ENCODE measurements at places on chromosomes 3 and 15.

DNA sequence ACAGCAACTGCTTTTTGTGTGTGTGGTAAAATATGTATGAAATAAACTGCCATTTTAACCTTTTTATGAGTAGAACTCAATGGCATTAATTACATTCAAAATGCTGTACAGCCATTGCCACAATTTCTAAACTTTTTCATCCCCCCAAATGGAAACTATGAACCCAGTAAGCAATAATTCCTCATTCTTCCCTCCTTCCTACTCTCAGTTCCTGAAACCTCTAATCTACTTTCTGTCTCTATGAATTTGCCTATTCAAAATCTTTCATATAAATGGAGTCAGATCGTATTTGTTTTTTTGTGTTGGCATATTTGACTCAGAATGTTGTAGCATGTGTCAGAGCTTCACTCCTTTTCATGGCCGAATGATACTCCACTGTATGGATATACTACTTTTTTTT, 5.3 kb upstream of the BLM start:
- no peaks in the 10 kb centered on the region for H3K36me3 ChIP-seq
- no peak overlapping the region for H3K27ac ChIP-seq
- no peak overlapping the region for H3K4me3 ChIP-seq
- H3K4me1 ChIP-seq, result peaks cover 8% of the 10 kb centered on the region

- H3K4me3 ChIP-seq, result no peak overlapping the region
- H3K36me3 ChIP-seq, result no peaks in the 10 kb centered on the region
- H3K27ac ChIP-seq, result no peak overlapping the region
- no peaks in the 10 kb centered on the region for H3K27me3 ChIP-seq
These were observed 33.5 kb upstream of the TIMP4 start for GRCh38 chr3:12192173-12192572.

GRCh38 chr3:48437812-48438211, 2.1 kb downstream of the CCDC51 start:
- DNase-seq, result no peak
- no peak overlapping the region for H3K27ac ChIP-seq
- peaks cover 51% of the 10 kb centered on the region for H3K4me1 ChIP-seq
- no peak overlapping the region for H3K4me3 ChIP-seq
- peaks cover 21% of the 10 kb centered on the region for H3K36me3 ChIP-seq
- no peaks in the 10 kb centered on the region for H3K27me3 ChIP-seq

DNA sequence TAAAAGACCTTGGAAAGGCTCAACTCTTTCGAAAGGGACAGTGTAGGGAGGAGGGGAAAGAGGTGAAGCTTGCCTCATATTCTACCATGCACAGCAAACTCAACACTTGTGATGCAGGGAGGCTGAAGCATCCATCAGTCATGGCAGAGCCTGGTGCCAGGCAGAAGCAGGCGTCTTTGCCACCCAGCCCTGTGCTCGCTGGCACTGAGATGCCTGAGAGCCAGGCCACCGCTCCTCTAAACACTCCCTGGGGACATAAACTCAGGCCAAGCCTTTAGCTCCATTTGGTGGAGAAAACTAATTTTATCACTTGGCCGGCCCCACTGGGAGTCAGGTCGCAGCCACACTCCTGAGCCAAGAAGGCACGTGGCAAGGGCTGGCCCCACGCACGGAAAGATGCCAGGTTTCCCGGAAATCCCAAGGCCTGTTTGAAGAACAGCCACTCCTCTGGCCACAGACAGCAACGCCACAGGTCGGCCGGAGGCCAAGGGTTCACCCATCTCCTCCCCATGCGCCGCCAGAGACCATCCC, 30.7 kb downstream of the XXYLT1 start:
- no peak overlapping the region for H3K4me3 ChIP-seq
- no peaks in the 10 kb centered on the region for H3K27me3 ChIP-seq
- no peak overlapping the region for H3K27ac ChIP-seq
- H3K4me1 ChIP-seq, result no peaks in the 10 kb centered on the region

DNA sequence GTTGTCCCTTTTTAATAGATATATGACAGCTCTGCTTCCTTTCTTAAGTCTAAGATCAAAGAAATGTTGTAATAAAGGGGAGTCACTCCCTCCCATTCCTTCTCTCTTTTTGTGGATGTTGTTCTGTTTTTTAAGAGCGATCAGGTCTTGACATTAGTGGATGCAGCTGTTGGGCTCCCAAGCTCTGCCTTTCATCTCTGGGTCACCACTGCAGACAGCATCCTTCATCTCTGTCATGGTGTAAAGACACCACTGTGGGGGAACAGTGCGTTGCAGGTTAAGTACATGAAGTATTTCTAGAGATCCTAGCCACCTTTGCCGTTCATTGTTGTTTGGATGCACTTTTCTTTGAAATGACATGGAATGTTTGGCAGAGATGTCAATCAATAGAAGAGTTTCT, 17.7 kb downstream of the FNDC3B start:
- H3K27me3 ChIP-seq, result no peaks in the 10 kb centered on the region
- no peak for DNase-seq
- H3K4me3 ChIP-seq, result no peak overlapping the region

GRCh38 chr3:9352917-9353752, 9.7 kb upstream of the THUMPD3 start:
- no peaks in the 10 kb centered on the region for H3K27me3 ChIP-seq
- H3K4me1 ChIP-seq, result peaks cover 13% of the 10 kb centered on the region
- no peak overlapping the region for H3K4me3 ChIP-seq
- H3K27ac ChIP-seq, result no peak overlapping the region
- peak; percentile 51 for DNase-seq

GRCh38 chr3:124467980-124468902, 262.0 kb upstream of the UMPS start:
- H3K27ac ChIP-seq, result no peak overlapping the region
- H3K36me3 ChIP-seq, result no peaks in the 10 kb centered on the region
- H3K4me1 ChIP-seq, result no peaks in the 10 kb centered on the region
- peaks cover 11% of the 10 kb centered on the region for H3K27me3 ChIP-seq

DNA sequence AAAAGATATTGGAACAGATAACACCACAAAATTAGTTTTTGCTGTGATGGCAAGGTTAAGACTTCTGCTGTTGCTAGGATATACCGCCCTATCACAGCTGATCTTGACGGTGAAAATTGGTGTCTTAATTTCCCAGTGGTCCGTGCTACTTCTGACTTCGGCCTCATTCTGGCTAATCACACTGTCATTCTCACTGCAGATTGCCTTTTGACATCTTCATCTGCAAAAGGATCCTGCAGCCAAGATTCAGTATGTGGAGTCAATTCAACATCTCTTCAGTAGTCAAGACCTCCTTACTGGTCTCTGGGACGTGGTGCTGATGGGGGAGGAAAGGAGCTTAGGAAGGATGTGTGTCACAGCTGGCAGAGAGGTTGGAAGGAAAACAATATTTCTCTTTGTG, 438.6 kb downstream of the WDR72 start:
- H3K4me3 ChIP-seq, result no peak overlapping the region
- no peak overlapping the region for H3K27ac ChIP-seq
- no peak for DNase-seq
- no peaks in the 10 kb centered on the region for H3K36me3 ChIP-seq

DNA sequence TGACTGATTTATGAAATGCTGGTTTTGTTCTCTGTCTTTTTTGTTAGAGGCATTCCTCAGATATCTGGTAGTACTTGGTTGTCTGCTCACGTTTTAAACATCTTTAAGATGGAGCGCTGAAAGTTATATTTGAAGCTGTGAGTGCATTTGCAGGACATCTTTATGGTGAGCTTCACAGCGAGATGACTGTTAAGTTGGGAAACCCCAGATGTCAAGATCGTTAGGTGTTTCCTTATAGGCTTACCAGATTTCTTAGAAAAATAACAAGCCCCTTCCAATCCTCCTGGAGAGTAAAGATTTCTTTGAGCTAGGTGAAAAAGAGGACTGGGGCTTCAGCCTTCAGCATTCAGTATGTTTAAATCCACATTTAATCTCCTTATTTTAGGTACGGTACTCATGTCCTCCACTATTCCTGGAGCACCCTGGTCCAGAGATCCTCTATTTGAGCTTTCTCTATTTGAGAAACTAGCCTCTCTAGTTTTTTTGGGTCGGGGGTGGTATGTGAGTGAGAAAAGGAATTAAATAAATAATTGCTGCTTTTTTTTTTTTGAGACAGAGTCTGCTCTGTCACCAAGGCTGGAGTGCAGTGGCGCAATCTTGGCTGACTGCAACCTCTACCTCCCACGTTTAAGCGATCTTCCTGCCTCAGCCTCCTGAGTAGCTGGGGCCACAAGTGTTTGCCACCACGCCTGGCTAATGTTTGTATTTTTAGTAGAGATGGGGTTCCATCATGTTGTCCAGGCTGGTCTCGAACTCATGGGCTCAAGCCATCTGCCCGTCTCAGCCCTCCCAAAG, 72.3 kb downstream of the ZNF609 start:
- H3K4me1 ChIP-seq, result peaks cover 22% of the 10 kb centered on the region
- no peak overlapping the region for H3K27ac ChIP-seq
- DNase-seq, result no peak
- H3K4me3 ChIP-seq, result no peak overlapping the region
- no peaks in the 10 kb centered on the region for H3K27me3 ChIP-seq

GRCh38 chr15:69805248-69805953, 292.3 kb downstream of the TLE3 start:
- H3K27me3 ChIP-seq, result no peaks in the 10 kb centered on the region
- no peak overlapping the region for H3K4me3 ChIP-seq
- peaks cover 7% of the 10 kb centered on the region for H3K4me1 ChIP-seq
- H3K36me3 ChIP-seq, result no peaks in the 10 kb centered on the region
- no peak for DNase-seq

DNA sequence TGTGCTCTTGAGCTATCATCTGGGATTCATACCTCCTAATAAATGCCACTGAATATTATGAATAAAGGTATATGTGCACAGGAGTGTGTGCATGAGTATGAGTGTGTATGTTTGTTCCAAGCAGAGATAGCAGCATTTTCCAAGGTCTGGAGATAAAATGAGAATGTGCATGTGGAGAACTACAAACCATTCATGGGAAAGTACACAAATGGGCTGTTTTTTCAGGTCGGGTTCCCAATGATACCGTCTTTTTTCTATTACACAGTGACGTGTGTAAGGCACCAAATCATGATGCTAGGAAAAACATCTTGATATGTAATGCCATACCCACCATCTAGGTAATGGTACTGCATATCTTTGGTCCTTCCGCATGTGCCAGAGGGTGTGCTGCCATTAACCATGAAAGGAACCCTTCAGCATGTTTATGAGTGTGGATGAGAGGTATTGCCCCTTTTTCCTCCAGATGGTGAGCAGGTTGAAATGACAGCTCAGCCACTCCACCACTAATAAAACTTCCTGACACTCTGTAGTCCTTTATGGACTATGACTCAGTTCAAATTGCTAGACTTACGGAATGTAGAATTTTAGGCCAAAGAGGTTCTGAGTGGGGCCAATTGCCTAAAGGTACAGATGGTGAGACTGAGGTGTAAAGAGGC, 36.4 kb upstream of the COPB2 start:
- no peaks in the 10 kb centered on the region for H3K27me3 ChIP-seq
- no peak for DNase-seq
- H3K4me1 ChIP-seq, result no peaks in the 10 kb centered on the region
- no peak overlapping the region for H3K4me3 ChIP-seq
- H3K27ac ChIP-seq, result no peak overlapping the region
- no peaks in the 10 kb centered on the region for H3K36me3 ChIP-seq

DNA sequence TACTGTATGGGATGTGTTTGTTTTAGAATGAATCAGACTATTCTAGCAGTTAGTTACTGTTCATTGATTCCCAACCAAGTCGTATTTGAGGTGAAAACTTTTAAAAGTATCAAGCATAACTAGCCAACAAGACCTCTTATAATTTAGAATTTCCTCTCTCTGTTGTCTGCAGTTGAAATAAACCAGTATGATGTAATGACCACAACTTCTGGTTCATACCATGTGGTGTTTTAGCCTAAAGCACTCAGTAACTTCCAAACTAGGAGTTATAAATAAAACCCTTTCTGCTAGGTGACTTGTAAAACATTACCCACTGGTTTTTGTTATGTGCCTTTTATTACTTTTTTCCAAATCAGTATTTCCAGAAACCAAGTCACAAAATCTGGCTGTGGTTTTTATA, 19.8 kb upstream of the P2RY12 start:
- H3K27ac ChIP-seq, result no peak overlapping the region
- H3K27me3 ChIP-seq, result no peaks in the 10 kb centered on the region
- DNase-seq, result no peak
- H3K36me3 ChIP-seq, result no peaks in the 10 kb centered on the region

DNA sequence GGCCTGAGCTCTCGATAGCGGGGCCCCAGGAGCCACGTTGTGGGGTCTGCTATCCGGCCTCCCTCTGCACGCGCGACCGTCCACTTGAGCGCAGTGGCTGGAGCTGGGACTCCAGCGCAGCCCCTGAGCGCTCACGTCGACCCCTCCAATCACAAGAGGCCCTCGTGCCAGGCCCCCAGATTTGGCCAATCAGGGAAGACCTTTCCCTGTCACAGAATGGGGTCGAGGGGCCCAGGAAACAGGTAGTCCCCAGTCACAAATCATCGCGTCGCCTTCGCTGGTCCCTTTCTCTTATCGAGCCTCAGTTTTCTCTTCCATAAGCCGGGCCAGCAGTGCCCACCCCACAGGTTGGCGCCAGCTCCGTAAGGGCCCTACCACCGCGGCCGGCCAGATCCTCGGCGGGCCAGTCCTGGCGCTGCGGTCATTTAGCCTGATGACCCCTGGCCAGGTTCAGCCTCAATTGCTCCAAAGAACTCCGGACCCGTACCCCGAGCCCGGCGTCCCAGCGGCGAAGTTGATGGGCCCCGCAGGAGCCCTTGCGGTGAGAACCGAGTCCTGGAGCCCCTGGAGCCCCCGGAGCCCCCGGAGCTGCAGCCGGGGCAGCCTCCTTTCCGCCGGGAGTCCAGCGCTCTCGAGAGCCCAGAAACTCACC, 435 bp downstream of the ALDH1L1 start:
- H3K27me3 ChIP-seq, result peaks cover 17% of the 10 kb centered on the region
- no peak overlapping the region for H3K4me3 ChIP-seq
- H3K4me1 ChIP-seq, result no peaks in the 10 kb centered on the region

DNA sequence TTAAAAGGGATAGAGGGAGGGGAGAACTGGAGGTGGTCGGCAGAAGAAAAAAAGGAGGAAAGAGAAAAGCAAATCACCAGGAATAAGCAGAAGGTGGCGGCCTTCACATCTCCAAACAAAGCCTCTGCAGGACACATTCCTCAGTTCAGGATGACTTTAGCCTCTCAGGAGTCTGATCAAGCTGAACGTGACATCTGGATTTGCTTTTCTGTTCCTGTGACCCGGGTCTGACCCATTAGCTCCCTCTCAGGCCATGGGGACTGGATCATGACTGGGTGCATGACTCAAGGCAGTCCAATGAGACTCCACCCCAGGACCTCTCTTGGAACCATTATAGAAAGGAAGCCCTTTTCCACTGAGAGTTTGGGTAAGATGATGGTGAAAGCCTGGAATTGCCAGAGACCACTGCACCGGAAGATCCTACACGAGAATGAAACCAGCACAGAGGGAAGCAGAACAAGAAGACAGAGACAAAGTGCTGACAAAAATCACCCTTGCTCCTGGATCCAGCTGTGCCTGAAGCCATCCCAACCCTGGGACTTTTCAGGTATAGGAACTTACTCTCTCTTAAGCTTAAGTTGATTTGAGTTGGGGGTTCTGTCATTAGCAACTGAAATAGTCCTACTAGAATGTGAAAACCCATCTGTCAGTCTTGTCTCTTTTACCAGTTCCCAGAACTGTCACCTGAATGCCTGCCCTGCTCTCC, 45.4 kb upstream of the RAD18 start:
- no peaks in the 10 kb centered on the region for H3K27me3 ChIP-seq
- H3K4me3 ChIP-seq, result no peak overlapping the region
- H3K27ac ChIP-seq, result no peak overlapping the region
- H3K36me3 ChIP-seq, result no peaks in the 10 kb centered on the region
- H3K4me1 ChIP-seq, result no peaks in the 10 kb centered on the region

GRCh38 chr3:69180869-69181591, 58.6 kb upstream of the LMOD3 start:
- H3K27me3 ChIP-seq, result no peaks in the 10 kb centered on the region
- H3K27ac ChIP-seq, result no peak overlapping the region
- DNase-seq, result no peak

- no peaks in the 10 kb centered on the region for H3K4me1 ChIP-seq
- no peak overlapping the region for H3K27ac ChIP-seq
- no peak overlapping the region for H3K4me3 ChIP-seq
- no peaks in the 10 kb centered on the region for H3K27me3 ChIP-seq
These were observed 97.9 kb upstream of the C3orf80 start for GRCh38 chr3:160127308-160127707.
